ENCODE measurements at places on chromosomes 7 and 10.

- DNase-seq, result no peak
- peaks cover 18% of the 10 kb centered on the region for H3K4me1 ChIP-seq
- no peak overlapping the region for H3K27ac ChIP-seq
Observed at GRCh38 chr10:14180911-14181566, 149.7 kb downstream of the FRMD4A start.

DNA sequence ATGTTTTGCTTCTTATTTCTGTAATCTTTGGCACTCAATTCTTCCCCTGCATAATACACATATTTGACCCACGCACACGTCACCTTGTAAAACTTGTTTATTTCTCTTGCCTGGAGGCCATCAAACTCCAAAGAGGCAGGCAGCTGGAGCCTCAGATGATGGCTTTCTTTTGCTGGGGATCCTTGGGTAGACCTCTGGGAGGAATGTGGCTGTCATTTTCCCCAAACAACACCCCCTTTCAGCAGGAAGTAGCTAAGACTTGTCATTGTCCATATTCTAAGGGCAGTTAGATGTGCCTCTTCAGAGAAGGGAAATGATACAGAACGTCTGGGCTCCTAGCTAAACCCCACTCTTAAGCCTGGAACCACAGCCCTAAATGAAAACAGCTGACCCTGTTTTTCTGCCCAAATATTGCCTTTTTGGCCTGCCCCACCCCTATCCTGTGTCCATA lies 111.3 kb downstream of the ITGB8 start:
- no peak overlapping the region for H3K4me3 ChIP-seq
- no peaks in the 10 kb centered on the region for H3K27me3 ChIP-seq
- no peaks in the 10 kb centered on the region for H3K36me3 ChIP-seq
- H3K27ac ChIP-seq, result no peak overlapping the region
- H3K4me1 ChIP-seq, result peaks cover 23% of the 10 kb centered on the region

- peak overlapping the region; percentile 80 for H3K4me3 ChIP-seq
- H3K27ac ChIP-seq, result no peak overlapping the region
- H3K27me3 ChIP-seq, result no peaks in the 10 kb centered on the region
- H3K4me1 ChIP-seq, result peaks cover 46% of the 10 kb centered on the region
Observed at GRCh38 chr7:128104108-128104742, 73.0 kb upstream of the LRRC4 start.

DNA sequence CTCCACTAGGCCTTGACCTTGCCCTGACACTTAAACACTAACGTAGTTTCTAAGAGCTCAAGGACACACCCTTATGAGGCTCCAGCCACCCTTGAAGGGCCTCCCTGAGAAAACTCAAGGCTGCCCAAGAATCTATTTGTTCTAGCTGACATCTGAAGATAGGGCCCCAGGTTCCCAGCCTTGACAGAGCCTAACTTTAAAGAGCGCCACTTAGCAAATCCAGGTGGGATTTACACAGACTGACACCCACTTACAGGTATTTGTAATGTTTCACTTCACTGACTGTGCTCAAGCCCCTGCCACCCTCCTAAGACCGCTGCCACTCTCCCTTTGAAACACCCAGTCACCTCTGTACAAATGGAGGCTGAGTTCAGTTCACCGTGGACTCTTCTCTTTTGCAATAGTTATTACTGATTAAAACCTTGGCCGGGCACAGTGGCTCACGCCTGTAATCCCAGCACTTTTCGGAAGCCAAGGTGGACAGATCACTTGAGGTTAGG lies 90.4 kb downstream of the SVOPL start:
- H3K4me3 ChIP-seq, result no peak overlapping the region
- H3K27me3 ChIP-seq, result no peaks in the 10 kb centered on the region
- no peak overlapping the region for H3K27ac ChIP-seq
- DNase-seq, result no peak
- H3K4me1 ChIP-seq, result no peaks in the 10 kb centered on the region

GRCh38 chr10:88336334-88336733 lies 246.8 kb downstream of the RNLS start:
- peaks cover 39% of the 10 kb centered on the region for H3K4me1 ChIP-seq
- peak; percentile 14 for DNase-seq
- H3K4me3 ChIP-seq, result no peak overlapping the region

- no peak for DNase-seq
- H3K27me3 ChIP-seq, result no peaks in the 10 kb centered on the region
- no peak overlapping the region for H3K27ac ChIP-seq
- H3K36me3 ChIP-seq, result no peaks in the 10 kb centered on the region
Observed at GRCh38 chr7:155191137-155191536, 106.5 kb upstream of the INSIG1 start.

GRCh38 chr10:68103901-68104300 lies 5.4 kb upstream of the MYPN start:
- no peak for DNase-seq
- no peak overlapping the region for H3K27ac ChIP-seq
- no peak overlapping the region for H3K4me3 ChIP-seq
- H3K27me3 ChIP-seq, result no peaks in the 10 kb centered on the region
- H3K36me3 ChIP-seq, result no peaks in the 10 kb centered on the region
- no peaks in the 10 kb centered on the region for H3K4me1 ChIP-seq

DNA sequence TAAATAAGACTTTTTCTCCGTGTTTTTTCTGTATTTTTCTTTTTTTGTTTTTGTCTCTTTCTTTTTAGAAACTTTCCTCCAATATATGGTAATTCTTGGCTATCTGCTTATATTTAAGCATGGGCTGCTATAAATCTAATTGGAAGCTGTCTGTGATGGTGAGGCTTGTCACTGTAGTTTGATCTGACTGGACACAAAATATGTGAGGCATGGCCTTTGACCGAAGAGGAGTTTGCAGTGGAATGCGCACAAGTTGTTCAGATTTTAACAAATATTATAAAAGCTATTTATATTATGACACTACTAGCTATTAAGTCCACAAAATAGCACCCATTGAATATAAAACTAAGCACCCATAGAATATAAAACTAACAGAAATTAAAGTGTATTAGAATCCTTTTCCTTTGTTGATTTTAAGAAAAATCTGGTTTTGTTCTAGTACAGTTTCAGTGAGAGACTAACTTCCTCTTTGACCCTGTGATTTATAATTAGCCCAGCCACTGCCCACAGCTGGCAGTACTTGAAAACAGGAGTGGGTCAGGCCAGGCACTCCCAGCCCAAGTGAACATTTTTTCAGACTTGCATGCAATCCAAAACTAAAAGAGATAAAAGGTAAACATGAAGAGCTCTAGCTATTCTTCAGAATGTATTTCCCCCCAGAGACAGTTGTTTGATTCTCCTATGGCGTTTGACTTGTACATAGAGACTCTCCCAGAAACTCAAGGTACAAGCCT lies 69.9 kb upstream of the FGL2 start:
- no peak overlapping the region for H3K4me3 ChIP-seq
- peak; percentile 30 for DNase-seq
- H3K4me1 ChIP-seq, result peaks cover 8% of the 10 kb centered on the region
- H3K36me3 ChIP-seq, result no peaks in the 10 kb centered on the region
- no peak overlapping the region for H3K27ac ChIP-seq

All from CD14-positive monocyte (primary cell).